ENCODE measurements at places on chromosomes 11 and 22. TPM values are rescaled to one million over a fixed set of nuclear protein-coding genes. Genes with fewer than 3 reads are reported as not detected.

ARFIP2 gene
- 47.1 TPM for total RNA-seq

PATL1 gene
- 60.8 TPM for total RNA-seq

C22orf31 gene
- total RNA-seq = not detected

OR52E1 gene
- not detected for total RNA-seq

ZC3H7B gene
- total RNA-seq = 58.8 TPM

PKP3 gene
- not detected for total RNA-seq

ZBTB16 gene
- total RNA-seq = 2.1 TPM

LSP1 gene
- 147 TPM for total RNA-seq

CHEK1 gene
- 151 TPM for total RNA-seq

STK33 gene
- 5.2 TPM for total RNA-seq

TEX54 gene
- total RNA-seq = not detected

POTEH gene
- not detected for total RNA-seq

GNAZ gene
- total RNA-seq = 0.54 TPM

KCNQ1OT1 gene
- total RNA-seq = 0.14 TPM

PDGFB gene
- total RNA-seq = 0.40 TPM

MMP27 gene
- total RNA-seq = not detected

DNAJB7 gene
- total RNA-seq = not detected

USP47 gene
- total RNA-seq = 41.3 TPM

RIBC2 gene
- 8.2 TPM for total RNA-seq

MIAT gene
- 5.1 TPM for total RNA-seq

OR51I1 gene
- total RNA-seq = not detected

PTH gene
- total RNA-seq = not detected

CCND1 gene
- 3.2 TPM for total RNA-seq

NAV2 gene
- 0.14 TPM for total RNA-seq

WNT11 gene
- not detected for total RNA-seq

MRGPRX4 gene
- not detected for total RNA-seq

C11orf86 gene
- not detected for total RNA-seq

ELMOD1 gene
- total RNA-seq = not detected

NXPE4 gene
- total RNA-seq = not detected

RAB6A gene
- total RNA-seq = 57.3 TPM

MYH9 gene
- total RNA-seq = 554 TPM

CHST1 gene
- not detected for total RNA-seq

SLCO2B1 gene
- not detected for total RNA-seq

C11orf21 gene
- 2.5 TPM for total RNA-seq

APOA5 gene
- total RNA-seq = not detected

IL17REL gene
- total RNA-seq = not detected

CCDC87 gene
- total RNA-seq = 0.16 TPM

ADORA2A gene
- 45.1 TPM for total RNA-seq

SLC22A6 gene
- total RNA-seq = not detected

SMIM38 gene
- total RNA-seq = 0.20 TPM

CABP7 gene
- total RNA-seq = not detected

OR2AT4 gene
- total RNA-seq = not detected

KCNJ1 gene
- not detected for total RNA-seq

IGSF9B gene
- total RNA-seq = 46.5 TPM

WT1 gene
- total RNA-seq = not detected

YPEL4 gene
- 0.56 TPM for total RNA-seq

Data from activated naive CD8-positive, alpha-beta T cell treated with anti-CD3 and anti-CD28 coated beads for 36 hours (primary cell).